ENCODE measurements at places on chromosomes 6 and 20.

GRCh38 chr6:125164696-125165095 lies 11.1 kb downstream of the TPD52L1 start:
- DNase-seq, result no peak

DNA sequence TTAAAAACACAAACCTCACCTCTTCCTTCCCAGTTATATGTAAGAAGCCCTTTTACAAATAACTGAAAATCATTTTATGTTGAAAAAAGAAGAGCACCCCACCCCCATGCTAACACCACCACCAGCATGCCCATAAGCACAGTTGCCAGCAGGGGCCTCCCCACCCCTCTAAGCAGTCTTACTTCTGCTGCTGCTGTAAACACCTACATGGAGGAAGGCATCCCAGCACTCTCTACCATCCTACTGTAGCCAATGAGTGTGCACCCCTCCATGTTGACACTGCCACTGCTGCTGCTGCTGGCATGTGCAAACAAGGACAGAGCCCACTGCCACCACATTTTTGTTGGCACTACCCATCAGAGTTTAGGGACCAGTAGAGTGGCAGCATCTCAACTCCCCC lies 49.6 kb upstream of the PHIP start:
- no peak for DNase-seq

DNA sequence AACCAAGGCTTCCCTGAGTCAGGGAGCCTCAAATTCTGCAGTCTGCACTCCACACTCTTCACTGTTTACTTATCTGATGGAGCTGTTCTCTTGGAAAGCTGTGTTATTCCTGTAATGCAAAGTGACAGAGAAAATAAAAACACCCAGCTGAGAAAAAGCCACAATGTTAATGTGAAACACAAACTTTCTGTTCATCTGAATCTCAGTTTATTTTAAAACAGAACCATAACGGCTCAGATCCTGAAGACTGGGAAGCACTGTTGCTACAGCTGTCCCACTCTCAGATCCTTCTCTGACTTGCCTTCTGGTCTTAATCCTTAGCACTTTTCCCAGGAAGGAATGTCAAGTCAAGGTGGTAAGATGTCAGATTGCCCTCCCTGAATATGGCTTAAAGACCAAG lies 736.6 kb downstream of the DHX35 start:
- no peak for DNase-seq

- no peak for DNase-seq
Observed at GRCh38 chr6:46898006-46898405, 23.7 kb downstream of the ADGRF5 start.

DNA sequence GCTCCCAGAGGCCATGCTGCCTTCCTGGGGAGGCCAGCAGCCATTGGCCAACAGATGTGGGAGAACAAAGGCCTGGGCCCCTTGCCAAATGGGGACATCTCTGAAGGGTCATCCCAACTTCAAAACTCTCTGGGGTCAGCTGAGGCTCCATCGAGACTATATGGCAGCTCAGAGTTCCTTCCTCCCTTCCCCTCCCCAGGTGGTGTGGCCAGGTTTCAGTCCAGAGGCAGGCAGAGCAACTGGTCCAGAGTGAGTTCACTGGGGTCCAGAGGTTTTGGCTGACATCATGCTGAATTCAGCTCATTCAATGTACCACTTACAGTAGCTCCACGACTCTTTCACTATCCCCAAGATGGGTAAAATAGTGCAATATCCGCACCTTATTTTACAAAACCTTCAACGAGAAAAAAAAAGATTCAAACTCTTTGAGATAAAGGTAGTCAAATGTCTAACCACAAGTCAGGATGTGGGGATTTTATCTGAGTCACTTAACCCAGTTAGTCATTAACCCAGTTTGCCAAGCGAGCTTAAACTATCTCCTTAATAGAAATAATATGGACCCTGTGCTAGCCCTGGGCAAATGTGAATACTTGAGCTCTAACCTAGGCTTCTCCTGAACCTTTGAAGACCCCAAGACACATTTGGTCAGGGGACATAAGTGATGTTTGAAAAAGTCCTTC lies 108.4 kb upstream of the PLEKHG1 start:
- peak; percentile 86 for DNase-seq

DNA sequence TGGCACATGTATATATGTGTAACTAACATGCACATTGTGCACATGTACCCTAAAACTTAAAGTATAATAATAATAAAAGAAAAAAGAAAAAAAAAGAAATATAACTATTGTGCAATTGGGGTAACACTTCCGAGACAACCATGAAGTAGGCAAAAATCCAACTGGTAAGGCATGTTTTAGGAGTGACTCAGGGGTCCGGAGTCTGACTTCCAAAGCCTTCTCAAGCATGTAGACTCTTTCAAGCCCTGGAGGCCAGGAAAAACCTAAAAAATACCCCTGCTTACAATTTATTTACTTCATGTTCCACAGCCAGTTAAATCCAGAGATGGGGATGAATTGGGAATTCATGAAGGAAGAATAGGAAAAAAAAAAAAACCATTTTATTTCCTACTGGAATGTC lies 161.3 kb upstream of the PHACTR1 start:
- no peak for DNase-seq

DNA sequence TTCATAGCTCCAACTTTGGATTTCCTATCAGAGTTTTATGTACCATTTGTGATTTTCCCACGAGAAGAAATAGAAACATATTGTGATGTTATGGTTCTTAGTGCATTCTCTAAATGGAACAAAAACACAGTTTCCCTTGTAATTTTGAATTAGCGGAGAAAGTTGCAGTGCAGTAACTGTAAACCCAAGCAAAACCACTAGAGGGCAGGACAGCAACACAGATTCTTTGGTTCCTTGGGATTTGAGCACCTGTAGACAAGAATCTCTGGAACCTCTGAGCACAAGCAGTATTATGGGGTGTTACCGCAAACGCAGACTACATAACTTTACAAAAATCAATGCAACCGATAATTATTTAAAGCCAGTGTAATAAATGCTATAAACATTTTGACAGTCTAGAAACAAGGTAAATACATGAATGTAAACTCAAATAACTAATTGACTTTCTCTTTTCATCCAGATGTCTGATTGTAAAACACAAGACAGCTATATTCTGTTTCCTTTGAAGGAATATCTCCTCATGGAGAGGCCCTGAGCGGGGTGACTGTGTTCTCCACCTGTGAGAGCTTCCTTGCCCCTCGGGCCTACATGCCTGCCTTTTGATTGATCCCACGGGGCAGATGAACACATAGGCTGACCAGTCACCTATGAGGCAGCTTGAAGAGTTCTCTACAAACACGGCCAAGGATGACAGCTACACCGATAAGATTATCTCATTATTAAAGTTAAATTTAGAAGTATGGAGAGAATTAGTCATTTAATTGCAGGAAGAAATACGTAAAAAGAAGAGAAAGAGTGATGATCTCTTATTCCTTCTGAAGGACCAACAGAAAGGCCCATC lies 67.5 kb upstream of the COL21A1 start:
- peak; percentile 47 for DNase-seq

DNA sequence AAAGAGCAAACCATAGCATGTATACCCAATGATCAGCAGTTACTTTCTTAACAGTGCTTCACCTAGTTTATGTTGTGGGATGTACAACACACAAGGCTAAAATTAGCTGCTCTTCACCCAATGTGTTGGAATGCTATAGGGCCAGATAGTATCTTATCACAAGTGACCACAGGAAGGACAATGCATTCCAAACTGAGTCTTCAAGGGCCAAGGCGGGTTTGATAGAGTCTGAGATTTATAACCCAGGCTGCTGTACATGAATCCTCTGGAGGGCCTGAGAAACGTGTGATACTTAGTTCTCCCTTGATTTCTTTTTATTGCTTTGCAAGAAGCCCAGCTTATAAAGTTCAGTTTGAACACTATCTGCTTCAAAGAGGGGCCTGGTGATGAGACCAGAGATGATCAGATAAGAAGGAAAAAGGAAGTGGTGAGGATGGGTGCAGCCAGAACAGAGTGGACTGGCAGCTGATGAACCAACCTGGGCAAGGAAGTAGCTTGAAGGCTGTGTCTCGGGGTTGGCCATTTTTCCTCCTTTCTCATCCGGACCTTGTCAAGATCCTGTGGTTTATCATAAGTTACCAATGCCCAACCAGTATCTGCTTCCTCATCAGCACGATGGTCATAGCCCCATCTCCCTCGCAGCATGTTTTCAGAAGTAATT lies 62.2 kb upstream of the BMP2 start:
- peak; percentile 51 for DNase-seq

- no peak for DNase-seq
Observed at GRCh38 chr6:129488313-129488712, 221.7 kb downstream of the ARHGAP18 start.

DNA sequence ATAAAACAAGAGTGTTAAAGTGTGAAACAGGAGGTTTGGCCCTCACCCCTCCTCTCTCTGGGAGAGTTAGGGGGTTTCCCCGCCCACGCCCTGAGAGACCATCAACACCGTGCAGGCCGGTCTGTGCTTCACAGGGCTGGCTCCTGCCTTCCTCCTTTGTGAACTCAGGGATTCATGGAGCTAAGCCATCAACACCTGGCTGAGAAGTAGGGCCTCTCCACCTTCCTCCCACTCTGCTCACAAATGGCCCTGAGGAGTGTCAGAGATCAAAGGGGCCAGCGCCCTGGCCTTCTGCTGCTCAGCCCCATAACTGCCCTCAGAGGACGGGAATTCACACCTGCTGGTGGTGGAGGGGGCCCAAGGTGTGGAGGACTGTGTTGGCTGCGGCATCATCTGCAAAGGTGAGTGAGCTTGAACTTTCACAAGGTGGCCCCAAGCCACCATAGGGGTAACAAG lies 88.6 kb downstream of the PSMB1 start:
- no peak for DNase-seq

DNA sequence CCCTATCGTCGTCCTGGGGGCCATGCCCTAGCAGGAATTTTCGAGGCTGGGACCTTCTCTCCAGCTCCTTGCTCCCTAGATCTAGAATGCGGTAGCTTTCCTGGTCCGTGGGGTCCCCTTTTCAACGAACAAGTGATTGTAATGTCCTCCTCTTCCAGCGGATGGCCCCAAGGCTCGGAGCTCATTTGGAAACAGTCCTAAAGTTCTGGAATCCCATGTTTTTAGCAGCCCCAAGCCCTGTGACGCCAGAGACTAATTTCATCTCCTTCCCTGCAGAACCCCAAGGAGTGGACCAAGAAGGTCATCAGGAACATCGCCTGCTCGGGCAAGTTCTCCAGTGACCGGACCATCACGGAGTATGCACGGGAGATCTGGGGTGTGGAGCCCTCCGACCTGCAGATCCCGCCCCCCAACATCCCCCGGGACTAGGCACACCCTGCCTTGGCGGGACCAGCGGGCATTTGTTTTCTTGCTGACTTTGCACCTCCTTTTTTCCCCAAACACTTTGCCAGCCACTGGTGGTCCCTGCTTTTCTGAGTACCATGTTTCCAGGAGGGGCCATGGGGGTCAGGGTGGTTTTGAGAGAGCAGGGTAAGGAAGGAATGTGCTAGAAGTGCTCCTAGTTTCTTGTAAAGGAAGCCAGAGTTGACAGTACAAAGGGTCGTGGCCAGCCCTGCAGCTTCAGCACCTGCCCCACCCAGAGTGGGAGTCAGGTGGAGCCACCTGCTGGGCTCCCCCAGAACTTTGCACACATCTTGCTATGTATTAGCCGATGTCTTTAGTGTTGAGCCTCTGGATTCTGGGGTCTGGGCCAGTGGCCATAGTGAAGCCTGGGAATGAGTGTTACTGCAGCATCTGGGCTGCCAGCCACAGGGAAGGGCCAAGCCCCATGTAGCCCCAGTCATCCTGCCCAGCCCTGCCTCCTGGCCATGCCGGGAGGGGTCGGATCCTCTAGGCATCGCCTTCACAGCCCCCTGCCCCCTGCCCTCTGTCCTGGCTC lies 48.5 kb downstream of the PYGB start:
- peak; percentile 48 for DNase-seq

DNA sequence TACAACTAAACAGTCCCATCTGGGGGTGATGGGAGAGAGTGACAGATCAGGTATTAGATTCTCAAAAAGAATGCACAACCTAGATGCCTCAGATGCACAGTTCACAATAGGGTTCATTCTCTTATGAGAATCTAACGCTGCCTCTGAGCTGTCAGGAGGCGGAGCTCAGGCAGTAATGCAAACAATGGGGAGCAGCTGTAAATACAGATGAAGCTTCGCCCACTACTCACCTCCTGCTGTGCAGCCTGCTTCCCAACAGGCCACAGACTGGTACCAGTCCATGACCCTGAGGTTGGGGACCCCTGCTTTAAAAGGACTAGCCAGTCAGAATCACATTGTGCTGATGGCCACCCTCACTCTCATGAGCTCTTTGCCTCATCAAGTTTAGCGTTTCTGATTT lies 247.0 kb upstream of the KCNQ5 start:
- no peak for DNase-seq

- peak; percentile 12 for DNase-seq
Observed at GRCh38 chr6:132114201-132114825, 163.1 kb upstream of the CCN2 start.

DNA sequence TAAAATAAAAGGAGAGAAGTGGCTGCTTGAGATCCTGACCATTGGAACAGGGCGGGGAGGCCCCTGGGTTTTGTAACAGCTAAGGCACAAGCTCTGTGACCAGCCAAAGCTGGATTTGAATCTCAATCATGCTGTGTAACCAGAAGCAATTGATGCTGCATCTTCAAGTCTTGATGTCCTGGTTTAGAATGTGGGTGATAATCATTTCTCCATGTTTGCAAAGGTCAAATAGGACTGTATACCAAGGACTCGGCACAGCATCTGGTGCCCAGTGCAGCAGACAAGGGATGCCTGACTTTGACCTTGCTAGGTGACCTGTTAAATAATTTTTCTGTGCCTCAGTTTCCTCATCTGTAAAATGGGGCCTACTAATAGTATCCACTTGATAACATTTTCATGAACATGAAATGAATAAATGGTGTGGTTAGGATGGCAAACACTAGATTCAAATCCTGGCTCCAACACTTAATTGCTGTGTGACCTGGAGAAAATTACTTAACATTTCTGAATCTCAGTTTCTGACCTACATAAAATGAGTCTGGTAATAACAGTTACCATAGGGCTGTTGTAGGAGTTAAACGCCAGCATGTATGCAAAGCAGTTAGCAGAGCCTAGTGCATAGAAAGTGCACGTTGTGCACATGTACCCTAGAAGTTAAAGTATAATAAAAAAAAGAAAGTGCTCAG lies 46.3 kb upstream of the BCAS1 start:
- DNase-seq, result no peak

DNA sequence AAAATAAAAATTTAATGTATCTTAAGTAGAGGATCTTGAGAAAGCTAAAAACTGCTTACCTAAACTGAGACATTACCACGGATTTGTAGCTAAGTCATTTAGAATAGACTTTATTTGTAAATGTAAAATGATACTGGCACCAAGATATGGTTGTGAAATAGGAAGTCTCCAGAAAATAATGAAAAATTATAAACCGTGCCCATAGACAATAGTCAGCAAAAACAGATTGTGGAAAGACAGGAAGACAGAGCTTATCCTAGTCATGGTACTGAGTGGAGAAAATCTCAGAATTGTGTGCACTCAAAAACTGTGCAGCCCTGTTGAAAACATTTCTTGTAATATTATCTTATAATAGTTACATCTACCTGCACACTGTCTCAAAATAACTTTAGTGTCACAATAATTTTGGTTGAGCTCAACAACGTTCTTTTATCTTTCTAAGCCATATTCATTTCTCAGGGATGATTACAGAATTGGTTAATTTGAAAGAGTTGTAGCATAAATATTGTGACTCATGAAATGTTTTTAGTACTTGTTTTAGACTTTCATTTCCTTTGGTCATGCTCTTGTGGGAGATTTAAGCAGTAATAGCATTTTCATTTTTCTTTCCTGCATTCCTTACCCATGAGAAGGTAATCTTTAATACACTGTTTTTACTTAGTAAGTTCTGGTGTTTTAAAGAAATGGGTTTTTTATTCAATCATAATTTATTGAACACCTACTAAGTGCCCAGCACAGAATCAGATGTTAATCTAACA lies 174.5 kb downstream of the SOX4 start:
- peak; percentile 54 for DNase-seq
